ENCODE measurements at places on chromosomes 5 and 9.

GRCh38 chr9:71755230-71755629 lies 13.1 kb downstream of the CEMIP2 start:
- no peak for DNase-seq

GRCh38 chr9:14315875-14316601 lies 2.1 kb upstream of the NFIB start:
- no peak for DNase-seq

DNA sequence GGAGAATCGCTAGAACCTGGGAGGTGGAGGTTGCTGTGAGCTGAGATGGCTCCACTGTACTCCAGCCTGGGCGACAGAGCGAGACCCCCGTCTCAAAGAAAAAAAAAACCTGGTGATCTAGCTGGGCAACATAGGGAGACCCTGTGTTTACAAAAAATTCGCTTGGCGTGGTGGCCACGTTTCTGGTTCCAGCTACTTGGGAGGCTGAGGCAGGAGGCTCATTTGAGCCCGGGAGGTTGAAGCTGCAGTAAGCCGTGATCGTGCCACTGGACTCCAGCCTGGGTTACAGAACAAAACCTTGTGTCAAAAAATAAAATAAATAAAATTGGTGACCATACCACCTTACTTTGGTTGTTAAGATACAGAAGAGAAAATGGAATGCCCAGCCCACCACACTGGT lies 1.8 kb upstream of the HNRNPAB start:
- no peak for DNase-seq

GRCh38 chr5:101080462-101081240 lies 177.6 kb upstream of the ST8SIA4 start:
- DNase-seq = no peak

DNA sequence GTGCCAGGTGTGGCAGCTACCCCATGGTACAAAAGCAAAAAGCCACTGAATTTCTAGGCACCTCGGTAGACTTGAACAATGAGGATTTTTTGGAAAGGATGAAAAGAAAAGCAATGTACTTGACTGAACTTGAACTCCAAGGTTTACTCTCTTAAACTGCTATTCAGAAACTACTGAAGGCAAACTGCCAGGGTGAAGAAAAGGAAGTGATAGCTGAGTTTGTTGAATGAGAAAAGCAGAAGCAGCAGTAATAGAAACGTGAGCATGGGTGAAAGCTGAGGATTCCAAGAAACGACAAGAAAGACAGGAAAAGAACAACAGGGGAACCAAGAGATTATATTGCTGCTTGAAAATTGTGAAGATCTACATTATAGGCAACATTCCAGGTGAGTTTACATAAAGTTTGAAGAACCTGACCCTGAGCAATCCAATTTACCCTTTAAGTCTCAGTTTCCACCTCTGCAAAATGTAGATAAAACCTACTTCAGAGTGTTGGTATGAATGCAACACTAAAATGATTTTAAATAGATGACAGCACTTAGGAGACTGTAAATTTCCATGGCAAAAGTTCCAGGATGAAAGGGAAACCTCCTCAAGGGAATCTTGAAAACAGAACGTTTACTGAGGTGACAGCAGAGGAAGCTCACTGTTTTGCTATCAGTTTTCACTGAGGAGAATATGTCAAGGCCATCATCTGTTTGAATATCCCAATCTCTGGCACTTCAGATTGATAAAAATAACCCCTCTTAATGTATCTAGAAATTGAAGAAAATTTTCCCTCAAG lies 245.8 kb downstream of the SPATA31D1 start:
- DNase-seq = no peak

GRCh38 chr9:105500108-105500766 lies 52.4 kb downstream of the FSD1L start:
- peak; percentile 2 for DNase-seq

DNA sequence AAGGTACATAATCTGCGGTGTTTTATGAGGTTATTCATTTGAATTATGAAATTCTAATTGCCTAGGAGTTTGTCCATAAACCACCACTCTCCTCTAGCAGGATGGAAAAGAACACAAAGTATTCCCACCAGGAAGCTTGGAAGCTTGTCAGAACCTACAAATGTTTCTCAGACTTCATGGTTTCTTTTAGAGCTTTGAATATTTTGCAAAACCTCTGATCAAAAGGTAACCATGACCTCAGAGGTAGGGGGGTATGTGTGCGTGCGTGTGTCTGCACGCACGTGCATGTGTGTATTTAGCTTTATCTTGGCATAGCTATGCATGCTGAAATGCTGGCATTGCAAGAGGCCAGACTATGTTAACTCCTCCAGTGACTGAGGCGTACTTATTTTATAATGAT lies 847.0 kb downstream of the TLE1 start:
- DNase-seq = peak; percentile 13

DNA sequence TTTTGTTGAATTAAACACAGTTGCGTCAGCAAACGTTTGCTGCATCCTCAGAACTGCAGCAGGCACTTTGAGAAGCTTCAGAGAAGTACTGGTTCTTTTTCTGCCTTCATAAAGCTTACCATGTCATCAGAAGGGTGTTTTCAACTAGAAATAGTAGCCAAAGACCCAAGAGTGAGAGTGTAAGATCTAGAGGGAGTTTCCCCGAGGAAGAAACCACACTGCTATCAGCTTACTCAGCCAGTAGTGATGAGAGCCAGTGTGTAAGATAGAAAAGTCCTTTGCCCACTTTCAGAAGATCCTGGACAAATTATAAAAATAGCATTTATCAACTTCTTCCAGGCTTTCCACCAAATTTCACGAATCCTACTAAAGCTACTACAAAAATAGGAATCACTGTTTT lies 154.5 kb downstream of the PAPPA start:
- DNase-seq = no peak

DNA sequence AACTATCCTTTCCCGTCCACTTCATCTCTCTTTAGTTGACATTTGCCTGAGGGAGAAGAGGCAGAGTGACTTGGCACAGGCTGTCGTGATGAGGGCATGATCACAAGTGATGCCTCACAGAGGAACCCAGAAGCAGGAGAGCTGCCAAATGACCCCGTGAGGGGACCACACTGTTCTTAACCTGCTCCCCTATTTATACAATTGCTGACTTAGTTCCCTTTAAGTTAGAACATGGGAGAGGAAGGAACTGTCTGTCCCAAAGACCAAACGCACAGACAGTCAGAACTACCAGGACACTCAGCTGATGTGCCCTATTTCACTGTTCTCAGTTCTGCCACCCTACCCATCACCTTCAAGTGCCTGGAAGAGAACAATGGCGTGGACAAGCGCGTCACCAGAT lies 73.7 kb downstream of the SLC1A3 start:
- DNase-seq = no peak

GRCh38 chr5:123422433-123423277 lies 548 bp downstream of the CEP120 start:
- peak; percentile 35 for DNase-seq

DNA sequence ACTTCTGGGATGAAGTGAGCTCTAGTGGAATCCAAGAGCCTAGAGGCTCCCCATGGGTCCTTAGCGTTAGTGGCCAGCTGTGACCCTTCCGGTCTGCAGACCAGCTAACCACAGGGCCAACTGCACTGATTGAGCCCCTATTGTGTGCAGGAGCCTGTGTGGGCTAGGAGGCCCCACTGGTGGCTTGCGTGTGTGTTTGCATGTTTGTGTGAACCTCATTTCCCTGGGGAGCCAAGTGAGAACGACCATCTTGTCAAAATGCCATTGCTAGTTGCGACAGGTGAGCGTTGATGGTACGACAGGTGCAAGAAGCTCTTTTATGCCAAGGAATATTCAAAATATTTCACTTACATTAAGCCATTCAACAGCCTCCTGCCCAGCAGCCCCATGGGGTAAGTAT lies 44.1 kb upstream of the ANKRD33B start:
- no peak for DNase-seq

DNA sequence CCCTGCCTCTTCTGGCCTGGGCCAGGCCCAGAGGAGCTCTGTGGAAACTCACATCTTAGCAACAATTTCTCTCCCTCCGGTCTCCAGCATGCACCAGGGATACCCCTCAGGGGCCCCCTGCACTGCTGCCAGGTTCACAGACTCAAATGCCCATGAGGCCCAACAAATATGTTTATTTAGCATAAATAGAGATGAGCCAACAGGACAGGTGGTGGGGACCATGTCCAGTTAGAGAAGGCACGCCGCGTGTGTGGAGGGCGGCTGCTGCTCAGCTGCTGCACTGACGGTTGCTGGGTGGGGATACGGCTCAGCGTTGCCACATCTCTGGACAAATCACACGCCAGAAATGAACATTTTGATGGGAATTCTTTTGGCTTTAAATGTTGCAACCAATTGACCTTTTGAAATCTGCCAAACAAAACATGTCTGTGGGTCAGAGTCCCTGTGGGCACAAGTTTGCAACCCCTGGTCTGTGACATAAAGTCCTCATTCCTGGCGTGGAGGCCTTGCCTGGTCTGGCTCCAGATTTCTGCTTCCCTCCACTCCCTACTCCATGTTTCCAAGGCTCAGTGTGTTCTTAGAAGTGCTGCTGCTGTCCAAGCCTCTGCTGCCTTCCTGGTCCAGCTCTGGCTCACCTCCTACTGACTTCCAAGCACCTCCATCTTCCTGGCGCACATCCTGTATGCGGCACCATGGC lies 88.9 kb downstream of the AMBP start:
- no peak for DNase-seq

DNA sequence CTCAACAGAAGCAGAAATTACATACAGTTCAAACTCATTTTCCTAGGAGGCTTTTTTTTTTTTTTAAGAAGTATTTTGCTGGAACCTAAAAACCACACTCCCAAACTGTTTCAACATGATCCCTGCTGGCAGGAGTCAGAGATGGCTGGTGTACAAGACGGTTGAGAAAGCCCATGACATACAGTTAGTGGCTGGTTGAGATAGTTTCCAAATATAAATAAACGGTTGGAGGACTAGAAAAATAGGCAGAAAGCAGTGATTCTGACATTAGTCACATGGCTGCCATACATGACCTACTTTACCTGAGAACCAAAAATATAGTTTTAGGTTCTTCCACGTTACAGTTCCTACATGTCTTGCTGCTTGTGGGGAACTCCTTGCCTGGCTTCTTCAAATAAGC lies 31.7 kb upstream of the BASP1 start:
- peak; percentile 57 for DNase-seq

- DNase-seq = no peak
Measured at GRCh38 chr5:63011158-63011557, 432.5 kb downstream of the LRRC70 start.

- DNase-seq = peak; percentile 86
Measured at GRCh38 chr5:177496727-177497291, 595 bp downstream of the PDLIM7 start.

DNA sequence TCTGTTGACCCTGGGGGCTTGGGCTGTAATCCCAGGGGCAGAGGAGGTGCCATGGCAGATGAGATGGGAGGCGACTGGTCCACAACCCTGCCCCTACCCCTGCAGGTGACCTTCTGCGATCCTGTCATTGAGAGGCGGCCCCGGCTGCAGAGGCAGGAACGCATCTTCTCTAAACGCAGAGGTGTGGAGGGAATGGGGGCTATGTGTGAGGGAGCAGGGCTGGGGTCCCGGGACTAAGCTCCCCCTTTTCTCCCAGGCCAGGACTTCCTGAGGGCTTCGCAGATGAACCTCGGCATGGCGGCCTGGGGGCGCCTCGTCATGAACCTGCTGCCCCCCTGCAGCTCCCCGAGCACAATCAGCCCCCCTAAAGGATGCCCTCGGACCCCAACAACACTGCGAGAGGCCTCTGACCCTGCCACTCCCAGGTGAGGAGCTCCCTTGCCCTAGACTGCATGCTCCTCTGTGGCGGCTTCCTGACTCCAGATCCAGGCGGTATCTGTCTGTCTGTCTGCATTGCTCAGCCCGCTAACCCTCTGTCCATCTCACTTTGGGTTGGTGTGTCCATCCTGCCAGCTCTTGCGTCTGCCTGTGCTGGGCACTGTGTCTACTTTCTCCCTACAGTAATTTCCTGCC lies 9.9 kb downstream of the ZDHHC12 start:
- DNase-seq = no peak

- peak; percentile 14 for DNase-seq
Measured at GRCh38 chr5:112929336-112930081, 7.5 kb upstream of the REEP5 start.

GRCh38 chr5:76546497-76547102 lies 76.6 kb downstream of the F2RL2 start:
- no peak for DNase-seq

GRCh38 chr9:70475211-70475610 lies 60.8 kb upstream of the KLF9 start:
- no peak for DNase-seq

DNA sequence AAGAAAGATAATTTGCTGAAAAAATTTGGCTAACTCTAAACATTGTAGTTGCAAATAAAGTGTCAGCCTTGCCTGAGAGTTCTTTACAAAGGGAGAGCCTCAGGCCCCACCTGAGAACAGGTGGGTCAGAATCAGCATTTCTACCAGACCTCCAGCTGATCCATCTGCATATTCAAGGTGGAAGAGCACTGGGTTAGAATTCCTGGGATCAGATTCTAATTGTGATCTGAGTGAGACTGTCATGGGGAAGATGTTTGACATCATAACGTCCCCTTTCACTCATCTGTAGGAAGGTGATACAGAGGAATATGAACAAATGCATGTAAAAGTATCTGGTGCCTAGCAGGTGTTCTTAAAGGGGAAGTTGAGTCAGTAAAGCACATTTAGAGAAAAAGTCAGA lies 54.6 kb downstream of the FBXL7 start:
- no peak for DNase-seq

GRCh38 chr5:167296066-167296465 lies 995.4 kb upstream of the WWC1 start:
- DNase-seq = no peak

DNA sequence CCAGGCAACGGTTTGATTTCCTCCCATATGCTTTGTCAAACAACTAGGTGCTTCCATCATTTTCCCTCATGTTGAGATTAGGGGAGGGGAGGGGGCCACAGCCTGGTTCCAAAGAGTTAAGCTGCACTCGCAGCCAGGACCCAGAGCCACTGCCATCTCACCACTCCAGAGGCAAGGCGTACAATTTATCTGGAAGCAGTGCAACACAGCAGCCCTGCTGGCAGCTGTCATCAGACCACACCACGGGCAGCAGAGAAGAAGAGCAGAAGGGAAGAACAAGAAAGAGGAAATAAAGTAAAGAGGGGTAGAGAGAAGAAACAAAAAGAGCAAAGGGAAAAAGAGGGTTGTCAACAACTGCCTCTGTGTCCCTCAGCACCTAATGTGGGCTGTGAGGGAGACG lies 38.9 kb downstream of the MED27 start:
- DNase-seq = no peak

DNA sequence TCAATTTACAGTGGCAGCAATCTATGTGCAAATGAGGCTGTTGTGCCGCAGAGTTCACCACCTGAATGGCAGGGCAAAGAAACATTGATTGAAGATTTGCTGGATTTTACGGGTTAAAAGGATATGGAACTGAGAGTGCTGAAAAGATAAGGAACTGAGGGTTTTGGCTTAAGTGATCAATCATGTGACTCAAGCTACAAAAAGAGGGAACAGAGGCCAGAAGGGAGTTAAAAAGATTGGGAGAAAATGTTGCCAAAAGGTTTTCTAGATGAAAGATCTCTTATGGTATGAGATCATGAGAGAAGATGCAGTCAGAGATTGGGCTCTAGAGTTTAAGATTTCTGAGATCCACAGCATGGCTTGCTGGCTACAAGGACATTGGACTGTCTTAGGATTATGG lies 7.9 kb upstream of the RIMOC1 start:
- no peak for DNase-seq
